ENCODE measurements at places on chromosomes 4 and X.

- DNase-seq, result no peak
Observed at GRCh38 chrX:128818690-128819089, 704.6 kb downstream of the SMARCA1 start.

- DNase-seq, result no peak
Observed at GRCh38 chr4:16449406-16449805, 223.1 kb upstream of the TAPT1 start.

GRCh38 chr4:87823724-87824123 is 9.0 kb upstream of the MEPE start:
- no peak for DNase-seq

GRCh38 chr4:184668096-184668495 is 18.6 kb downstream of the PRIMPOL start:
- no peak for DNase-seq

DNA sequence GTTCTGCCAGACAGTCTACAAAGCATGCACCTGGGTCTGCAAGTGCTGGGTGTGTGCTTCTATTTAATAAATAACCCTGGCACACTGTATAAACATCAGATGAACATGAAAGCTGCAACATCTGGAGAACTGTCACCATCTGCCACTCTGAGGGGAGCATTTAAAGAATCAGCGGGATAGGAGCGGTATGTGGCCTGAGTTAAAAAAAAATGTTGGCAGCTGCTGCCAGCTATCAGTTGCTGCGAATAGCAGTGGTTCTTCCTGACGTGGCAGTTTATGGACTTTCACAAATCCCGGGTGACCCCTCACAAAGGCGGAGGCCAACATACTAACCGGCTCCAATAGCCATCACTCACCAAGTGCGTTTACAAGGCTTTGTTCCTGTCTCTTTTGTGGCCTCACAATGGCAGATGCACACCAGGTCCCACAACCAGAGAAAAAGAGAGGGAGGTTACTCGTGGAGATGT is 95.1 kb downstream of the RASL11B start:
- DNase-seq, result peak; percentile 92

- DNase-seq, result peak; percentile 96
Observed at GRCh38 chr4:13654162-13654797, 26.8 kb upstream of the BOD1L1 start.

DNA sequence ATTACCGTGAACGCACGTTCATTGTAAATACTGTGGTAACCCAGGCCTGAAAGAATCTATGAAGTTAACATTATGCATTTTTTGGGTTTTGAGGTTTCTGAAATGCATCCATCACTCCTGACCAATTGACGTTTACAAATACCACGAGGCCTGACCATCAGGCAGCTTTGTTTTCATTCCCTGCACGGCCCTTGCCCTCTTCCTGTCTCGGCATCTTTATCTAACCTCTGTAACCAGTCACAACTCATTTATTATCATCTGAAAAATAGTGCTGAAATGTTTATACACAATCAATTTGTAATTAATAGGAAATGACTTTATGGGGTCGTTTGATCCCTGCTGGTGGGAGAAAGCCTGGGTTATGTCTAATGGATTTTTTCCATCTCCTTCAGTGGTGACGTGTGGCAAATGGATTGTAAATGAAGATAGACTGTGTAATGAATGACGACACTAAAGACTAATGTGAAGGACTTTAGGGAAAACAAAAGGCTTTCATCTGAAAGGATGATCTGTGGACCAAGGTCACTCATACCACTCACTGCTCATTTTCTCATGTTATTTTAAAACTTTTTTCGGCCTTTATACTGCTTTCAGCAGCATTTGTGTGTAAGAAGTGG is 102.7 kb upstream of the SORBS2 start:
- peak; percentile 72 for DNase-seq

- peak; percentile 87 for DNase-seq
Observed at GRCh38 chrX:129637217-129638109, 17.3 kb downstream of the APLN start.

DNA sequence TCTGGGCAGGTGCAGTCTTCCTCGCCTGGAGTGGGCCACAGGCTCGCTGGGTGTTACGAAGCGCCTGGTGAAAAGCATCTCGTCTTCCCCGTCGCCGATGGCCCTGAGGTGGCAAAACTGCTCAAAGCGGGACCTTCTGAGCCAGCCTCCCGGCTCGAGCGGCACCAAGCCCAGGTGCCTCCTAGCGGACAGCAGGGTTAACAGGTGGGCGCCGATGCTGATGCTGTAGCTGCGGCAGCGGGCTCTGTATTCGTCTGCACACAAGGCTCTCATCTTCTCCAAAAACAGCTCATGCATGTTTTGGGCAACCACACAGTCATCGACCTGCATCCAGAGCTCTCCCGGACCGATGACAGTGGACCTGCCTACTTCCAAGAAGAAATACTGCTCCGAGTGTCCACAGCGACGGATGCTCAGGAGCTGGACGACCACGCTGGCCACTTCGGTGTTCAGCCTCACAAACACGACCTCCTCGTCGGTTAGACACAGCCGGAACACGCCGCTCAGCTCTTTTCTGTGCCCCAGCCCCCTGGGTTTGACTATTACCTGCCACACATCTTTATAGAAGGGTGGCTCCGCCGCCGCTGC is 1.2 kb downstream of the IRS4 start:
- DNase-seq, result peak; percentile 71

DNA sequence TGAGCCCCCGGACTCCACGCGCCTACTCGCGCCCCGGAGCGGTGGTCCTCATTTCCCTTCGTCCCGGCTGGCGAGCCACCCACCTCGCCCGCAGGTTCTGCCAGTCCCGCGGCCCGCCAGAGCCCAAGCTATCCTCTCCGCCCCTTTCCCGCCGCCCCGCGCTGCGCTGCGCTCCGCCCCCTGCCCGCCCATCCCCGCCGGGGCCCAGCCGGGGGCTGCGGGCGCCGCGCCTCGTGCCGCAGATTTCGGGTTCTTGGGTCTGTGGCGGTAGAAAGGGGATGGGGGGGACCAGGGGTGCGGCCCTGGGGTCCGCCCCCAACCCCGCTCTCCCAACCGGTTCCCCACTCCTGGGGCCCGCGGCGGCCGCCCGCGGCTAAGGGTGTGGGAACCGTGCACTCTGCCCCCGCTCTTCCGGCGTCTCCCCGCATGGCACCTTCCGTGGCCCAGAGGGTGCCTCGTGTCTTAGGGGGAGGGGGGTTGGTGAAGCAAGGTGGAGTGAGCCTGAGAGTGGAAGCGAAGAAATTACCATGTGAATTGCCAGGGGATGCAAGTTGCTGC is 650.8 kb upstream of the DIPK2B start:
- peak; percentile 60 for DNase-seq

GRCh38 chr4:27318740-27319139 is 458.1 kb downstream of the STIM2 start:
- DNase-seq, result peak; percentile 73

DNA sequence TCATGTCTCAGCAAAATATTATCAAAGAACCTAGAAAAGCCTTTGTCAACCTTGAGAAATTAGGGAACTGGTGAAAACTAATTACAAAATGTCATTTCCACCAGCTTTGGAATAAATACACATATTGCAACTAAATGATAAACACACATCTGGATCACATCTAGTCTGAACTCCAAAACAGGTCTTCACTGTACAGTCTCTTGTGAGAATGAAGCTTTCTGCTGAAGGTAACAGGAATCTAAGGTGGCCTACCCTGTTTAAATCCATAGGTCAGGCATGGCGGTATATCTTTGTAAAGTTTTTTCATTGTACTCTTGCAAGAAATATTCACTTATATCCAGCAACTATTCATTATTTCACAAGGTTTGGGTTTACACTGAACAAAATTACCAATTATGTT is 1.7 kb downstream of the SH3D19 start:
- peak; percentile 38 for DNase-seq

- no peak for DNase-seq
Observed at GRCh38 chr4:144547678-144548298, 98.2 kb upstream of the HHIP start.

DNA sequence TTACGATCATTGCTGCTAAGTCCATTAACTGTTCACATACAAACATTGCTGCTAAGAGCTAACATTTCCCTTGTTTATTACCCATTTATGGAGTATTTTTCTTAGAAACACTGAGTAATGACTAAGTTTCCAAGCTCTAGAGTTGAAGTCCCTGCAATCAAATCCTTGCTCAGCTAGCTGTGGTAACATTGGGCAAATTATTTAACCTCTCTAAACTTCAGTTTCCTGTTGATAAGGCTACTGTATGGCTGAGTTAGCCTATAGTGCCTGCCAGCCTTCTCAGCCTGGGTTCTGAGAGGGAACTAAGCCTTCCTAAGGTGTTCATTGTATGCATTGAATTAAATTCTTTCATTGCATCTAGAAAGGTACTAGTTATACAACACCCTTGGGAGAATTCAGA is 15.2 kb upstream of the SCOC start:
- no peak for DNase-seq

GRCh38 chr4:115852767-115853091 is 739.3 kb upstream of the NDST4 start:
- DNase-seq, result no peak

All from eye (tissue), 1 donor.